ENCODE measurements at places on chromosomes 3 and 15.

DNA sequence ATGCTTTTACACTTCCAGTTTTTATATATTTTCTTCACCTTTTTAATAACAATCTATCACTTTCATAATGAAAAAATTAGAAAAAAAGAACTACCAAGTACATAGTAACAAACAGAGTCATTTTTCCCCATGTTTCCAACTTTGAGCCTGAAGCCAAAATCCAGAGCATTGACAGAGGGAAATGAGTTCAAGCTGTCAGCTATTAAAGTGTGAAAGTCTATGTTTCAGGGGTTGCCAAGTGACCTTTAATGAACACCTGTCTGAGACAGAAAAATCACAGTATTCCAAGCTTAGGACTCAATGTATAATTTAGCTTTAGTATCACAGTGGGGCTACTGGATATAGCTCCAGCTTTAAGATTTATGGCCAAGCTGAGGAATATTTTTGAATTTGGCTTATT is 128.3 kb upstream of the GADL1 start:
- H3K27ac ChIP-seq, result no peak overlapping the region
- DNase-seq, result no peak
- H3K4me1 ChIP-seq, result peaks cover 4% of the 10 kb centered on the region
- no peak overlapping the region for H3K4me3 ChIP-seq
- H3K36me3 ChIP-seq, result no peaks in the 10 kb centered on the region

- H3K27ac ChIP-seq, result no peak overlapping the region
- DNase-seq, result no peak
- no peaks in the 10 kb centered on the region for H3K4me1 ChIP-seq
- no peak overlapping the region for H3K4me3 ChIP-seq
- H3K27me3 ChIP-seq, result no peaks in the 10 kb centered on the region
Measured at GRCh38 chr3:23182996-23183513, 20.1 kb upstream of the UBE2E2 start.

DNA sequence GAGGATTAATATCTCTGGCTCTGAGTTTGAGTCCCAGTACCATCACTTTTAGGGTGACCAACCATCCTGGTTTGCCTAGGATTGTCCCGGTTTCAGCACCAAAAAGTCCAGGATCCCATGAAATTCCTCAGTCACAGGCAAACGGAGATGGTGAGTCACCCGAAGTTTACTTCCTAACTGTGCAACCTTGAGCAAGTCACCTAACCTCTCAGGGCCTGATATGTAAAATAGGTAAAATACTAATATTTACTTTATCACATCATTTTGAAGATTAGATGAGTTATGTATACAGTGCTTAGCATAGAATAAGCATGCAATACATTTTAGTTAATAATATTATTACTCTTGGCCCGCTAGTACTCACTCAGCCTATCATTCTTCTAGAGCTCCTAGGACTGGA is 91.1 kb upstream of the KCNMB2 start:
- no peak for DNase-seq
- no peak overlapping the region for H3K4me3 ChIP-seq
- no peak overlapping the region for H3K27ac ChIP-seq
- H3K4me1 ChIP-seq, result peaks cover 2% of the 10 kb centered on the region
- H3K27me3 ChIP-seq, result no peaks in the 10 kb centered on the region

DNA sequence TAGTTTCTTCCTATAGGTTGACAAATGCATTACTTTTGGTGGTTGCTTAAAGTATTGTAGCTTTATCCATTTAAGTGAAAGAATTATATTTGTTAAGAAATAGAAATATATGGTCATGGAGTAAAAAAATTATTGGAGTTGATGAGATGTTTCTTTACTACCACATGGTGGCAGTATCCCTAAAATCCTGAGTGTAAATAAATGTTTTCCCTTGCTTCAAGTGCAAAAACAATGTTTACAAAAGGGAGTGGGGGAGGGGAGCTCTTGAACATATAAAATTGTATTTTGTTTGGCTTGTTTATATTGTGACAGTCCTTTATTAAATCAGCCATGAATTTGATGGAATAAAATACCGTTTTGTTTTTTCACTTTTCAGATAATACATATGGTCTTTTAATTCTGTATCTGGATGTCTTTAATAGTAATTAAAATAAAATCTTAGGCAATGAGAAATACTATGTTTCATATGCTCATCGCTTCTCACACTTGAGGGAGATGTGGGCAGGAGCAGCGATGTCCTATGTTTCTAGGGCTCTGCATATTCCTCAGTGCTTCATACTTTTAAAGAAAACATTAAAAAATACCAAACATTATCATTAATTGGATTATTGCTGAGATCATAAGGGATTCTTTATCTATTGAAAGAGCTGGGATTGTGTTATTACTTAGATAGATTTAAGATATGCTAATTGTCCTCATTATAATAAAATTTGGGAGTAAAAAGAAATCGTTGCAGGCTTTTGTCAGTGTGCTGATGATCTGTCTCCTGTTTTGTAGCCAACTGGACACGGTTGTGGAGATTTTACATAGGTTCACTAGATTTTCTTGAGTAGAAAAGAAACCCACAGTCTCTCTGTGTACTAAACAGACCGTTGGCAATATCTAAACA is 349.7 kb downstream of the TUSC7 start:
- H3K4me1 ChIP-seq, result peaks cover 1% of the 10 kb centered on the region
- no peaks in the 10 kb centered on the region for H3K36me3 ChIP-seq
- no peak overlapping the region for H3K27ac ChIP-seq
- H3K27me3 ChIP-seq, result no peaks in the 10 kb centered on the region
- no peak overlapping the region for H3K4me3 ChIP-seq

GRCh38 chr15:61195116-61196002 is 33.7 kb downstream of the RORA start:
- no peaks in the 10 kb centered on the region for H3K4me1 ChIP-seq
- peak; percentile 6 for DNase-seq
- H3K4me3 ChIP-seq, result no peak overlapping the region

GRCh38 chr3:153670577-153670976 is 450.6 kb upstream of the ARHGEF26 start:
- no peaks in the 10 kb centered on the region for H3K4me1 ChIP-seq
- no peak for DNase-seq
- no peaks in the 10 kb centered on the region for H3K27me3 ChIP-seq
- H3K27ac ChIP-seq, result no peak overlapping the region

GRCh38 chr3:12234192-12234591 is 54.7 kb upstream of the PPARG start:
- H3K4me3 ChIP-seq, result no peak overlapping the region
- H3K27ac ChIP-seq, result no peak overlapping the region
- H3K4me1 ChIP-seq, result peaks cover 2% of the 10 kb centered on the region

- H3K36me3 ChIP-seq, result no peaks in the 10 kb centered on the region
- DNase-seq, result no peak
- no peak overlapping the region for H3K27ac ChIP-seq
Measured at GRCh38 chr3:103127098-103127630, 692.3 kb downstream of the ZPLD1 start.

DNA sequence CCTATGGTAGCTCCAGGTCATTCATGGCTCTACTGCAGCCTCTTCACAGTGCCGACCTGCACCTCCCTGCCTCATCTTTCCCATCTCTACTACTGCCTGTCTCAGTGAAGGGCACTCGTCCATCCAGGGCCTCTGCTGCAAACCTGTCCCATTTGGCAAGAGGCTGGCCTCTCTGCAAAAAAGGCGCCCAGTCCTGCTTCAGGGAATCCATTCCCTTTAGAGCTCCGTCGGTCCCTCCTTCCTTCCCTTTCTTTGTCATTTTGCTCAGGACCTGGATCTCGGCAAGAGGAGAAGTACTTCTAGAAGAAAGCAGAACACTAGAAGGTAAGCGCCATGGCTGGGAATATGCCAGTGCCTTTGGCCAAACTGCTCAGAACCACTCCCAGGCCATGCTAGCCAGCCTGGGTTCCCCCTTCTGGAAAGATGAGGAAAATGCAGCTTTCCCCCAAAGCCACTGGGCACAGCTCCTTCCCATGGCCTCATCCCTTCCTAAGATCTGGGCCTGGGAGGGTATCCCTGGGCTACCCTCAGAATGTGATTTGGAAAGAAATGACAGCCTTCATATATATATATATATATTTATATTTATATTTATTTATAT is 6.4 kb upstream of the ISL2 start:
- DNase-seq, result no peak
- peaks cover 50% of the 10 kb centered on the region for H3K27me3 ChIP-seq
- no peak overlapping the region for H3K27ac ChIP-seq
- H3K4me1 ChIP-seq, result no peaks in the 10 kb centered on the region
- H3K4me3 ChIP-seq, result no peak overlapping the region
- no peaks in the 10 kb centered on the region for H3K36me3 ChIP-seq
